Stimulated activated CD8-positive, alpha-beta memory T cell treated with anti-CD3 and anti-CD28 coated beads, Interleukin-4, amount 100 ng/mL, for 1 hour (primary cell): ENCODE measurements at places on chromosomes 11 and 22.

GRCh38 chr11:103086461-103086860 is 5.5 kb downstream of the DCUN1D5 start:
- no peak for DNase-seq

DNA sequence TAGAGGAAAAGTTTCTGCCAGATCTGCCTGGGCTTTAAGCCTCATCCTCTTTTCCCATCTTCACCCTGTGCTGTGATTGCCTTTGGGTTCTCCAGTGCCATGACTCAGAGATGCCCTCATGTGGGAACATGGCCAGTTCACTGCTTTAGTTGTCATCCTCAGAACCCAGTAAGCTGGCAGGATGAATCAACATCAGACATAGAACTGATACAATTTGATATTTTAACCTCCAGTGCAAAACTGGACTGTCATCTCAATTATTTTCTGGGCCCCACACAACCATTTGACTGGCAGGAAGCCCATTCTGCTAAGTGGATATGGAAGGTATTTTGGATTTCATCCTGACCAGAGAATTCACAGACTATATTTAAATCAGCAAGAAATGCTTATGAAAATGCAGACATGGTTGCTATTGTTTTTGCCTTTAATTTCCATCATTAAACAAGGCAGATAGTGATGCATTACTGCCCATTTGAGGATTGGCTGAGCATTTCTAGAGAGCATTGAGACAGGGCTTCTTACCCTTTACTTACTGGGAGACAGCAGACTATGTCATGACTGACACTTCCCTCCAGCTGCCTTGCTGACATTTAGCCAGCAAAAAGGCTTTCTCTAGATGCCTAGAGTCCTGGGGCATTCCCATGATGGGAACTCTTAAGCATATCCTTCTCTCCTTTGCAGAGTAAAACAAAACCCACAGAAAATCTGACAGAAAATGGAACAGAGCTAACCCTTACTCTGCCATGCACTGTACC is 327.1 kb upstream of the MTNR1B start:
- DNase-seq: no peak

- no peak for DNase-seq
Observed at GRCh38 chr22:28480000-28480715, 199.5 kb downstream of the TTC28 start.

DNA sequence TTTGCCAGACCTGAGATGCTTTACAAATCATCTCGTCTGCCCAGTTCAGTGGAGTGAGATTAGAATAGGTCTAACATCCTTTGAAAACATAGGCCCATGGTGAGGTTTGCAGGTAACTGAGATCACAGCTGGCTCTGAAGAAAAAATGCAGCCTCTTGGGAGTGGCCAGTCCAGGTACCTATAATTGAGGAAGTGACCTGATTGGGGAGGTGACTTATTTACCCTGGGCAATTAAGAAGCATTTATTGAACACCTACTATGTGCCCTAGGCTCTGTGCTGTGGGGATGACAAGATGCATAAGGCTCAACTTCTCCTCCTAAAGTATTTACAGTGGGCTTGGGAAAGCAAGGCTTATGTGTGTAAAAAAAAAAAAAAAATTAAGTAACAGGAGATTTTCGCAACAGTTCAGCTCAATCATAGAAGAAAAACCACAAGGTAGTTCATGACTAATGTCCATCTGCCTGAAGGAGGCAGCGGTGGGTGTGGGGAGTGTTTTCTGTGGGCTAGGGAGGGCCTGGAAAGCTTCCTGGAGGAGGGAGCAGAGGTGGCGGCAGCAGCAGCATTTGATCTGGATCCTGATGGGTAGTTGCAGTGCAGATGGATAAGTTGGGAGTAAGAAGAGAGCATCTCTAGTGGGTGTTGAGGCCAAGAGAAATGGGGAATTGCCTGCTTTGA is 16.1 kb downstream of the MICAL2 start:
- no peak for DNase-seq

GRCh38 chr11:134412203-134413042 is at the start of gene B3GAT1:
TSS of gene B3GAT1 (minus strand) at chr11:134412242. CDS start at chr11:134387659, 24,583 bp downstream.
- DNase-seq: no peak

DNA sequence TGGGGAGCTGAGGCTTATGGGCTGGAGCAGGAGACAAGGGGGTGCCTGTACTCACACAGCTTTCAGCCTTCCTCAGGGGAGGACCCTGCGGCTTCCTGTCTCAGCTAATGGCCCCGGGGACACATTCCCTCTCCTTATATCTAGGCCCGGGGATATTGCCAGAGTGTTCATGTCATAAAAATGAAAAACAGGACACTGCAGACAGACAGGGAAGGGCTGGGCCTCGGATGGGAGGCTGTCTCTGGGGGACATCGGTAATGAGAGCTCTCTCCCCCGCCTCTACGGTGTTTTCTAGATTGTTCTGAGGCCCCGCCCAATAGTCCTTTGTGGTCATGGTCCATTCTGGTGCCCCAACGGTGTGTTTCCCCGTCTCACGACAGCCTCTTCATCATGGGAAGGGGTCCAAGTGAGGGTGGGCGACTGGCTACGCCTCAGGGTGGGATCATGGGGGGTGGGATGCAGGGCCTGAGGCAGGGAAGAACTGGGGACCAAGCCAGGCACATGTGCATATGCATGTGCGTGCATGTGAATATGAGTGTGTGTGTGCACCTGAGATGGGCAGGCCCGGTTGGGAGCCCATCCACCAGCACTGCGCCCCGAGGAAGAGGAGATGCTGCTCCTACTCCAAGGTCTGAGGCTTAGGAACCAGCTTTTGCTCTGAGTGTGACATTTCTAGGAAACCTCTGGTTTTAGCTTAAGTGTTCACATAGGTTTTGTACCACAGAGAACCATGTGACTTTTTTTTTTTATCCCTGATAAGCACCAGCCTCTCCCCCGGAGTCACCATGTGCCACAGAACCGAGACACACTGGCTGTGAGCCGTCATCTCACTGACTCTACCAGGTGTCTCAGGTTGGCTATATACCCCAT is 5.3 kb downstream of the ARVCF start:
- no peak for DNase-seq

DNA sequence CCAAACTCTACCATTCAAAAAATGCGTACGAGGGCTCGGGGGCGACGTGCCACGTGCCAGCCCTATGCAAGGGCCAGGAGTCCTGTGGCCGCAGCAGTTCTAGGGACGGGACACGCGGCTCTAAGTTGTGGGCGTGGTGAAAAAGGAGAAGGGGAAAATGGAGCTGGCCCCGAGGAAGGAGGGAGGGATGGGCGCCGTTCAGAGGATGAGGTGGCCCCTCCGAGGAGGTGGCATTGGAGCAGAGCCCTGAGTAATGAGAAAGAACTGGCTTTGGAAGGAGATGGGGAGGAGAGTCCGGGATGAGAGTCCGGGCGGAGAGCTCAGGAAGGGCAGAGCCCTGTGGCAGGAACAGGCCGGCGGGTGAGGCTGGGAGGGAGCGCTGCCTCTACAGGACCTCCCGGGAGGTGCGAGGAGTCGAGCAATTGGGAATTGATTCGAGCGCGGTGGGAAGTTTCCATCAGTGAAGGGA is 21.0 kb downstream of the OTUB1 start:
- DNase-seq: no peak

DNA sequence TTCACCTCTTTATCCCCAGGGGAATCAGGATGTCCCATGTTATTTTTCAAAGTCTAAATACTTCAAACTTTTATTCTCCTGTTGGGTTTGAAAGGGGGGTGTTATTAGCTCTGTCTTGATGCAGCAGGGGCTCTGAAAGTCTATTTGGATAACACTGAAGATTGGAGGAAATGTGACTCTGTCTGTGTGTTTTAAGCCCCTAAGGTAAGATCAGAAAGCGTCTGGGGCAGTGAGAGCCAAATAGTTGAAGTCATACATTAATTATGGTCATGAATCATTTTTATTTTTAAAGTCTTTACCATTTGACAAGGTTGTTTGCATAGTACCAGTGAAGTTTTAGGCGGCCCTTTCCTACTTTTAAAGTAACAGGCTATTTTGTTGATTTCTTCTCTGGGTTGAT is 139.0 kb downstream of the UVRAG start:
- DNase-seq: no peak

DNA sequence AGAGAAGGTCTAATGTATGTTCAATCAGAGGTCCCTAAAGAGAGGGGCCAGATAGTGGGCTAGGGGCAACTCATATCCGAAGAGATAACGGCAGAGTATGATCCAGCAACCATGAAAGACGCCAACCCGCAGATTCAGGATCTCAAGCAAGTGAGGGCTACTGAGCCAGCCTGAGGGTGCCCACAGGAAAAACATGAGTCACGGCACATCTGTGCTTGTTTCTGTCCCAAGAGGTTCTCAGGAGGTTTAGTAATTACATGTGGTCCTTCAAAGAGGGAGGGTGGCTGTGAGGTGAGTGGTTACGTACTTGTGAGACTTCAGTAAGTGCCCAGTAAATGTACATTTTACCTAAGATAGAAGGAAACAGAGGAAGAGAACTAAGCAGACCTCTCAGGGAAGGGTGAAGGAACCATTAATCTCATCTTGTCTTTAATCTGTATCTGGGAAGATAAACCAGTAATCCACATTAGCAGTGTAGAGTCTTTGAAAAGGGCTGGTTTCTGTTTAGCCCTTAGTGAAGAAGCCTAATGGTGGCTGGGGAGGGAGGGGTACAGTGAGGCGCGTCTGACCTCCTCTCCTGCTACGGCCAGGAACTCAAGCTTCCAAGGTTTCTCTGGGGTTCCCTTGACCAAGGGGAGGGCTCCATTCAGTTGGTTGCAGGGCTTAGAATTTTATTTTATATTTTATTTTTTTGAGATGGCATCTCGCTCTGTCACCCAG is 10.2 kb downstream of the SIRT3 start:
- no peak for DNase-seq

- no peak for DNase-seq
Observed at GRCh38 chr22:25347752-25348102, 128.3 kb downstream of the CRYBB2 start.

DNA sequence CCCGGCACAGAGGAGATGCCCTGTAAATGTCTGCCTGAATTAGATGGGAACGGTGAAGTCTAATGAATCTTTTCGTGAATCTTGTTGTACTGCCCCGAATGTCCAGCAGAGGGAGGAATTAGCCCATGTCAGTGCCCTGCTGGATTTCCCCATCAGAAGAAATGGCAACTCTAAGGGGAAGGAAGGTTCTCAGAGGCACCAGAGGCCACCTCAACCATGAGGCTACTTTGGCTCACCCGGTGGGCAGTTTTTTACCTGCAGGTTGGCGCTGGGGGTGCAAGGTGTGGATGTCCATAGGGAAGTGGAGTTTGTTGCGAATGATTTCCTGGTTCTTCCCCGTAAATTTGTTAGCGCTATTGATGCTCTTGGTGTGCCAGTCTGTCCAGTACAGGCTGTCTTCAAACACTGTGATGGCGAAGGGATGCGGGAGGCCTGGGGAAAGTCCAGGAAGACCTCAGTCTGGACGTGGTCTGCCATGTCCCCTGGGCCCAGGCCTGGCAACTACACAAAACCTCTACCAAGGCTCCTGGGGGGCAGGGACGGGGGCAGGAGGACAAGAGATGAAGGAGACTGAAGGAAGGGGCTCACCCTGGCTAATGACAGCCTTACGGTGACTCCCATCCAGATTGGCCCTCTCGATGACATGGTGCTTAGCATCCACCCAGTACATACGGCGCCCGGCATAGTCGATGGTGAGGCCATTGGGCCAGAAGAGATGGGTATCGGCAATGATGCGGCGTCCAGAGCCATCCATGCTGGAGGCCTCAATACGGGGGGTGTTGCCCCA is 28.5 kb downstream of the LRP4 start:
- peak; percentile 54 for DNase-seq

GRCh38 chr11:96125400-96125799 is 201.5 kb upstream of the MTMR2 start:
- DNase-seq: no peak

GRCh38 chr22:44741929-44742328 is 10.4 kb upstream of the ARHGAP8 start:
- no peak for DNase-seq

DNA sequence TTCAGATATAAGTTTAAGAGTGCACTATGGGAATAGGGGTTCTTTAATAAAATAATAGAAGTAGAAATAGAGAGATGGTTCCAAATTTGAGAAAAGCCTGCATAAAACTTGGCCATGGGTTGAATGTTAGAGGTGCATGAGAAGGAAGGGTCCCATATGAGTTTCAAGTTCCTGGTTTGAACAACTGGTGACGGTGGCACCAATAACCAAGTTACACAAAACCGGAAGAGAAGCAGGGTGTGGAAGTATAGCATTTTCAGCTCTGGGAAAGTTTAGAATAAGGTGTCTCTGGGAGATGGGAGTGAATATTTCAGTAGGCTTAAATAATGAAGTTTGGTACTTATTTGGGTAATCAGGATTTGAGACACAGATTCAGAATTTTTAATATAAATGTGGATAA is 2.4 kb downstream of the CASP1 start:
- no peak for DNase-seq

DNA sequence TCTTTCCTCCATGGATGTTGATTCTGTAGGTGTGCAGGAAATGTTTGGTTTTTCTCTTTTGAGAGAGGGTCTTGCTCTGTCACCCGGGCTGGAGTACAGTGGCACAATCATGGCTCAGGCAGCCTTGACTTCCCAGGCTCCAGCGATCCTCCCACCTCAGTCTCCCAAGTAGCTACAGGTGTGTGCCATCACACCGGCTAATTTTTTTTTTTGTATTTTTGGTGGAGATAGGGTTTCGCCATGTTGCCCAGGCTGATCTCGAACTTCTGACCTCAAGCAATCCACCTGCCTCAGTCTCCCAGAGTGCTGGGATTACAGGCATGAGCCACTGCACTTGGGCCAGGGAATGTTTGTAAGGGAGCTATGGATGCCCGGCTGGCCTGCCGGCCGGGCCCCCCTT is 4.5 kb downstream of the PRR5 start:
- no peak for DNase-seq

DNA sequence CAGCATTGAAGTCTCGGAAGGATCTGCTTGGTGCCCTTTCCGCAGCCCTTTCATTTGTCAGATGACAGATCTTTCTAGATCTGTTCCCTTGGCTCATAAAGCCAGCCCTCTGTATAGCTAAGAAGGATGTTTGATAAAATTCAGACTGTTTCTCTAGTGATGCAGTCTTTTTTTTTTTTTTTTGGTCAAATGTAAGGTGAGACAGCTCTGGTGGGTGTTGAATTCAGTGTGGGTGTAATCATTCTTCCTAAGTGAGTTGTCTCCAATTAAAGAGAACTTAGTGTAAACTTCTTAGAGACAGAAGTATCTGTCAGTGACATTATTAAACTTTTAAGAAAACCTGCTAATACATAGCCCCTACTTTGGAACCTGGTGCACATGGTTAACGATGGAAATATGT is 53.3 kb downstream of the AAMDC start:
- no peak for DNase-seq

GRCh38 chr22:49325531-49326395 is 501.9 kb downstream of the BRD1 start:
- no peak for DNase-seq

- DNase-seq: peak; percentile 22
Observed at GRCh38 chr22:29310863-29311339, 4.5 kb downstream of the GAS2L1 start.

GRCh38 chr11:119481021-119481666 is 58.2 kb upstream of the THY1 start:
- peak; percentile 37 for DNase-seq

GRCh38 chr22:19098157-19098556 is 24.1 kb downstream of the DGCR2 start:
- no peak for DNase-seq
